Mucosa of gallbladder (tissue), 1 donor: ENCODE measurements at places on chromosomes 12 and 14. TPM values are rescaled to one million over a fixed set of nuclear protein-coding genes. Genes with fewer than 3 reads are reported as not detected.

Gene CD69
- 18.4 TPM for total RNA-seq

Gene KRT2
- not detected for total RNA-seq

Gene SLCO1B3
- 0.17 TPM for total RNA-seq

Gene ESRRB
- 0.40 TPM for total RNA-seq

Gene FZD10
- total RNA-seq, result 1.1 TPM

Gene FGFR1OP2
- 39.1 TPM for total RNA-seq

Gene HOXC12
- total RNA-seq, result not detected

Gene LGR5
- total RNA-seq, result not detected

Gene SLC6A12
- total RNA-seq, result 1.2 TPM

Gene HOXC9
- not detected for total RNA-seq

Gene PDZRN4
- total RNA-seq, result 10.6 TPM

Gene SARNP
- total RNA-seq, result 36.6 TPM

Gene OTOGL
- total RNA-seq, result 0.20 TPM

Gene EGLN3
- 51.5 TPM for total RNA-seq

Gene INHBC
- total RNA-seq, result not detected

Gene SELPLG
- 22.4 TPM for total RNA-seq

Gene KRT86
- 1.1 TPM for total RNA-seq

Gene NPFF
- not detected for total RNA-seq

Gene COCH
- total RNA-seq, result 0.37 TPM

Gene ANAPC7
- 43.0 TPM for total RNA-seq

Gene CDC42BPB
- 165 TPM for total RNA-seq

Gene SOAT2
- 0.75 TPM for total RNA-seq
